ENCODE measurements at places on chromosomes 4 and X.

DNA sequence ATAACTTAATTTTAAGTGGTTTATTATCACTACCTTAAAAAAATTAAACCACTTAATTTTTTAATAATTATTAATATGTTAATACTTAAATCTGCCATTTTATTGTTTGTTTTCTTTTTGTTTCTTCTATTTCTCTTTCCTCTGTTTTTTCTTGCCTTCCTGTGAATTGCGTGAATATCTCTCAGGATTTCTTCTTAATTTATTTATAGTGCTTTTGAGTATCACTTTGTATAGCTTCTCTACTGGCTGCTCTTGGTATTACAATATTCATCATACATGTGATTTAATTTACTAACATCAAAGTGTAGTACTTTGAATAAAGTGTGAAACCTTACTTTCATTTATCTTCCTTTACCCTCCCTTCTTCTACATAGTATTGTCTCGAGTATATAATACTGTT lies 349.5 kb upstream of the CPXCR1 start:
- DNase-seq, result no peak

DNA sequence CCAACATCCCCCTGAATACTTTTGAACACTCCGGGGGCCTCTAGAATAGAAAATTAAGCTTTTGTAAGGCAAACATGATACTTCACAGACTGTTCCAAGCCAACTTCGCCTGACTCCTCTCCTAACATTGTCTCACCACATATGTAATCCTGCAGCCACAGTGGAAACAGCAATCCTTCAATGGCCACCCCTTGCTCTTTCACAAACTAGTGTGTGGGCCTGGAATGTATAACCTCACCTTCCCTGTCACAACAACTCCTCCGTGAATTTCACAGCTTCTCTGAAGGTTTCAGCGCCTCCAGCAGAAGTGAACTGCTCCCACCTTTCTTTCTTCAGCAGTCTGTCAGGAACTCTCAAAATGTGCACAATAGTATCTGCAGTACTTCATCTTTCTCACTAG lies 185.1 kb downstream of the ADGRL3 start:
- DNase-seq, result no peak

GRCh38 chr4:151691639-151692442 lies 69.0 kb downstream of the GATB start:
- DNase-seq, result no peak

DNA sequence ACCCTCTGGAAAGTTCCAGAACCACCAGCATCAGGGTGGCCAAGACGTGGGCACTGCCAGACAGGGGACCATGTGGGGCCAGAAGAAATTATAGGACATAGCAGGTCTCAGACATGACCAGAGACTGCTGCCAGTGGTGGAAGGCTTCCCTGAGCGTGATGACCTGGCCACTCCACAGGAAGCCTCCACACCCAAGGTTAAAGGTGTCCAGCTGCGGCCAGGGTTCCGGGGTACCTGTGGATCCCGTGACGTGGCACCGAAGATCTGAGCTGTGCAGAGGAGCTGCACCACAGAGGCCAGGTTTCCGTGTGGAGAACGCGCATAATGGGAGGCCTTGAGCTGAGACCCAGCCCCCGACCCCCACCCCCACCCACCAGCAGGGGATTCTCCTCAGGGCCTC lies 16.4 kb upstream of the CTBP1 start:
- no peak for DNase-seq

GRCh38 chrX:154652311-154653047 lies 900 bp downstream of the CTAG2 start:
- no peak for DNase-seq

- DNase-seq, result no peak
Observed at GRCh38 chr4:82421796-82422560, 8.3 kb downstream of the HNRNPDL start.

- DNase-seq, result no peak
Observed at GRCh38 chrX:150610446-150610845, 42.0 kb downstream of the MTM1 start.

GRCh38 chrX:30215357-30215843 lies at the start of gene MAGEB2:
TSS of gene MAGEB2 (plus strand) at chrX:30215563. CDS start at chrX:30218581, 3,018 bp downstream.
- DNase-seq, result no peak

GRCh38 chr4:39889226-39889625 lies 88.5 kb downstream of the PDS5A start:
- DNase-seq, result no peak

GRCh38 chr4:18813055-18813454 lies 791.5 kb upstream of the LCORL start:
- no peak for DNase-seq

DNA sequence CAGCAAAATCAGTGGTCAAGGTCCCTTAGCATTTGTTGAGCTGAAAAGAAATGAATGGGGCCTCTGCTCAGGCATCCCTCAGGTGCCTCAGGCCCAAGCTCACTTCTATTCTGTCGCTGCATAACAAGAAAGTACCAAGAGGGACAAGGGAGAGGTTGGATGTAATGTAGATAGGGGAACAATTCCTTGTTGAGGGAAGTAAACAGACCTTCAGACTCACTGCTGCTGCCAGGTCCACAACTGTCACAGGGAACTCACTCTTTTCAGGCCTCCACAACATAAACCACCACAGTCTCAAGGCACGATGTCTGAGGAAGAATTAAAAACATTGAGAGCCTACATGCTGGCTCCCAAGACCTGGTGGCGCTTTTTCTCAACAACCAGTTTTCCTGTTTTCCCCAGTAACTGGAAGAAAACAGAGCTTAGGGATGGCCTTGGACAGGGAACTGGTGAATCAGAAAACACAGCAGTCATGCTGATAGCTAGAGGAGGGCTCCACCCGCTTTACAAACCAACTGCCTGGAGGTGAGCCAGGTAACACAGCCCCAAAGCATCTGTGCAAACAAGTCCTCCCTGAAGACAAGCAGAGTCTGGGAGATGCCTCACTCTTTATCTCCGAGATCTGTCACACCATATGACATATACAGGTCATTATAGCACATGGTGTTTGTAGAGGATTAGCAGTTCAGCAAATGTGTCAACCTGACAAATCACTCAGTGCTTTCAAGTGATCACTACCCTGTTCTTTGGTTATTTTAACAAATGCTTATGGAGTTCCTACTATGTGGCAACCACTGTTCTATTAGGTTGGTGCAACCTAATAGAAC lies 14.3 kb upstream of the AWAT1 start:
- DNase-seq, result no peak

DNA sequence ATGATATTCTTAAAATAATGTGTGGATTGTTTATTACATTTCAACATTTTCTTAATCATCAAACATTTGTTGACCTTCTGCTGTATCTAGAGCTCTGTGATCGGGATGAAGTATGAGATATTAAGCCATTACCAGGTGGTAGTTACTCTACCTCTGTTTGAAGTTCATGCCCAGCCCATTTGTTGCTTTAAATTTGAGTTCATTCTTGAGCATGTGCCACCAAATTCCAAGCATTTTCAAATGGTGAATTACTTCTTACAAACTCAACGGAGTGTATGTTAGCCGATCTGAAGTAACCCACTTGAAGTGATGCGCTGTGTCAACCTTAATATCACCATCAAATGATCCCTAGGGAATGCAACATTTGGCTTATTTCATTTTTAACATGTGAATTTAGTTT lies 7.3 kb upstream of the DTHD1 start:
- no peak for DNase-seq

GRCh38 chrX:8738588-8739189 lies 6.8 kb upstream of the ANOS1 start:
- no peak for DNase-seq

- DNase-seq, result no peak
Observed at GRCh38 chrX:110363244-110363643, 4.6 kb downstream of the RTL9 start.

GRCh38 chrX:78375894-78376293 lies 48.5 kb upstream of the CYSLTR1 start:
- no peak for DNase-seq

- no peak for DNase-seq
Observed at GRCh38 chr4:187218705-187219245, 495.1 kb upstream of the FAT1 start.

GRCh38 chr4:99234331-99235010 lies 15.4 kb upstream of the ADH6 start:
- DNase-seq, result no peak

GRCh38 chr4:128358231-128358912 lies 70.8 kb upstream of the PGRMC2 start:
- DNase-seq, result no peak

DNA sequence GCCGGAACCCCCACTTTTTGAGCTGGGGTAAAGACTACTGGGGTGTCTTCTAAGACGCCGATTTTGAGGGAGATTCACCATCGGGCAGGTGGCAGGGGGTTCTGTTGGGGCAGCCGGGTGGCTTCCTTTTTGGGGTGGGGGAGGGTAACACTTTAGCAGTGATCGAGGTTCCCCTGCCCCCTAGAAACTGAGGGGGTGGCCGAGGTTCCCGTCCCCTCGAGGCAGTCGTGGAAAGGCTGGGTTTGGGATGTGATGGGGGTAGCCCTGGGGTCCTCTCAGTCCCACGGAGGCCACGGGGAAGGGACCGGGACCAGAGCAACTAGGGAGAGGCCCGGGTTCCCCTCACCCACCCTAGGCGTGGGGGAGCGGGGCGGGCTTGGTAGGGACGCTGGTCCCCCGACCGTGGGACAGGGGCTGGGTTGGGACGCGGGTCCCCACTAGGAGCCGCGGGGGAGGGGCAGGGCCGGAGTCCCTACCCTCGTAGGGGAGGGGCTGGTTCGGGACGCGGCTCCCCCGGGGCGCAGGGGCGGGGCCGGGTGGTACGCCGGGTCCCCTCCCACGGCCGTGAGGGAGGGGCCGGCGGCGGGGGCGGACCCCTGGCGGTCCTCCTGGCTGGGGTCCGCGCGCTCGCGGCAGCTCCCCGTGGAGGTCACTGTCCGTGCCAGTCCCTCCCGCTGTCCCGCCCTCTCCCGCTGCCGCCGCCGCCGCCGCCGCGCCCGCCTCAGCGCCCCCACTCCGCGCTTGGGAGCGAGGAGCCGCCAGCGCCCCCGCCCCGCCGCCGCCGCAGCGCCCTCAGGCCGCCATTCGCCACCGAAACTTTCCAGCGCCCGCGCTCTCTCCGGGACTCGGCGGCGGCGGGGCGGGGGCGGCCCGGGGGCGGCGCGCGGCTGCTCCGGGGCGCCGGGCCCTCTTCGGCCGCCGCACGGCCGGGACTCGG lies at the start of gene TBL1X:
Gene TBL1X (plus strand): TSS at position 624 of the 937 bp plus-strand sequence. CDS start 188,529 bp downstream, outside the sequence.
- peak; percentile 31 for DNase-seq

DNA sequence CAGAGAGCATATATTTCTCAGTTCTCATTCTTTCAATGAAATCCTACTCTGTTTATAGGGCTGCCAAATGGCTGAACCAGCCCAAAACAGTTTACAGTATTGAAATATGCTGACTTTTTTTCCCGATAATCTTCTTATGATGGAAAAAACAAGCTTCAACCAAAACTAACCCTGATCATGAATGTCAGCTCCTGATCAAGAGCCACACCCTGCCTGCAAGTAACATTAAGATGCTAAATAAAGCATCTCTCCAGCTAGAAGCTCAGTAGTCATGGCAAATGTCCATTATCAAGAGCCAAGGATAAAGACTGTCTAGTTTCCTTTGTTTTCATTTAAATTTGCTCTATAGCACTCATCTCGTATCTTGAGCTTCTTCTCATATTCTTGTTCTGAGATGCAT lies 136.0 kb downstream of the ADAMTS3 start:
- no peak for DNase-seq

DNA sequence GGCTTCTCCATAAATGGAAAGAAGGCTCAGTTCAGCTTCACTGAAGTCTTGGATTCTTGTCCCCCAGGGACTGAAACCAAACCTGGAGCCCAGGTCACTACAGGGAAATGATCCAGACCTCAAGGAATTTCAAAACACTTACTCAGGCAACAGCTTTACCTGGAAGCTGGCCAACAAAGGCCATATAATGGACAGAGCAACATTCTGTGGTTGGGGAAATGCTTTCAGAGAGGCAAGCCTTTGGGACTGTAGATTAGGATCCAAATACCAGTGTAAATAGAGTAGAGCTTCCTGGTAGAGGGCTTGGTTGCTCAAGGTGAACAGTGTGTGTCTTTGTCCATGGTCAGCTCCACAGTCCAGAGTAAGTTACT lies 57.0 kb upstream of the PROM1 start:
- DNase-seq, result no peak

GRCh38 chrX:100645106-100645505 lies 1.1 kb downstream of the SRPX2 start:
- no peak for DNase-seq
